ENCODE measurements at places on chromosomes 2 and 18.

GRCh38 chr2:155381436-155381835 lies 682.9 kb downstream of the KCNJ3 start:
- no peak for DNase-seq

DNA sequence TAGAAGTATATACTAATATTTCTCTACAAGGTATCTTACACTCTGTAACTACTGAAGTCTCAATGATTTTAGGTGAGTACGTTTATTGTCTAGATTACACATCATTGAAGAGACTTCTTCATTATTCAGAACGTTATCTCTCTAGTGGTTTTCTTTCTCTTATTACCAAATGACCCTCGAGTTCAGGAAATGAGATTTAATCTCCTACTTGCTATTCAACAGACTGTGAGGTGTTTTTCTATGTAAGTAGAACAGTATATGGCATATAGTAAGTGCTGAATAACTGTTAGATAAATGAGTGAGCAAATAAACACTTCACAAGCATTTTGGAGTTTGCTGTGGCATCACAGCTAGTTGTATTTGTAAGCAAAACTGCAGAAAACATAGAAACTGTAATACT lies 947.2 kb upstream of the SLC39A10 start:
- no peak for DNase-seq

DNA sequence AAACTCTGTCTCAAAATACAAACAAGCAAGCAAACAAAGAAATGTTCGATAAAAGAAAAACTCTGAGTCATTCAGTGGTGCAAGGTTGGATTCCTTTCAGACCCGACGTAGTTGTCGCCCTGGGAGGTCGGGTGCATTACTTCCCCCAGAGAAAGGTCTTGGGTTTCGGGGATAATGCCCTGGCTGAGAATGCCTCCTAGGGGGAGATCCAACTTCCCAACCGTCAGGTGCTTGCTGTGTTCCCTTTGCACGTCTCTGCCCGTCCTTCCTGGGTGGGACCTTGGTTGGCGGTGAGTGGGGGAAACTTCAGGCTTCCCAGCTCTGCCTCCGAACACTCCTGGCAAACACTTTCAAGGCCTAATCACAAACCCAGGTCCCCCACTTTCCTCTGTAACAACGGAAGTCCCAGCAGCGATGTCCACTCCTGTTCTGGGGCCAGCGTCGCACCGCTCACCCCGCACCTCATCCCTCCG lies 609 bp downstream of the TPGS2 start:
- no peak for DNase-seq

- no peak for DNase-seq
These were observed 2.1 kb downstream of the RRM2 start for GRCh38 chr2:10124538-10125045.

DNA sequence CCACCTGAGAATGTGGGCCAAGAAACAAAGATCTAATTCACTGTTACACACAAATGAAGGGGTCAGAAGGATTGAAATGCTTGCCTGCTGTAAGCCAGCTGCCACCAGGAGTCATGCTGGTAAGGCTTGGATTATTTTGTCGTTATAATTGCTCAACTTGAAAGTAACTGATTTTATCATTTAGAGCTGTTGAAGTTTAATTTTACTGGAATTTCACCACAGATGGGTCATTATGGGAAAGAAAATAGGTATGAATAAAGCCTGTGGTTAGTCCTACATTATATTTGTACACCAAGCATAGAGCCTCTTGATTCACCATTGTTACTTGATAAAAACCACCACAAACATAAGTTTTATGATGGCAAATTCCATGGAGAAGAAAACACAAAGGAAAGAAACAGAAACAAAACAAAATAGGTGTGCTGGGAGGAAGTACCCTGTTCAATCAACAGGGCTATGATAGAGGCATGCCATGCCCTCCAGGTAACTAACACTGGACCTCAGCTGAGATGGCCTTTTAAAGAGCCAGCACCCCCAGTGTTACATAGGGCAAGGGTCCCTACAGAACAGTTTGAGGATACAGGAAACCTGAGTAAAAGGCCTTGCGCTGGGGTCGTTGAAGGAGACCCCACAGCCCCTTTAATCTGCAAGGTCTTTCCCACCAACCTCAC lies 3.0 kb downstream of the CLEC4F start:
- no peak for DNase-seq
